Mesendoderm (in vitro differentiated cells): ENCODE measurements at places on chromosomes 6 and 20.

DNA sequence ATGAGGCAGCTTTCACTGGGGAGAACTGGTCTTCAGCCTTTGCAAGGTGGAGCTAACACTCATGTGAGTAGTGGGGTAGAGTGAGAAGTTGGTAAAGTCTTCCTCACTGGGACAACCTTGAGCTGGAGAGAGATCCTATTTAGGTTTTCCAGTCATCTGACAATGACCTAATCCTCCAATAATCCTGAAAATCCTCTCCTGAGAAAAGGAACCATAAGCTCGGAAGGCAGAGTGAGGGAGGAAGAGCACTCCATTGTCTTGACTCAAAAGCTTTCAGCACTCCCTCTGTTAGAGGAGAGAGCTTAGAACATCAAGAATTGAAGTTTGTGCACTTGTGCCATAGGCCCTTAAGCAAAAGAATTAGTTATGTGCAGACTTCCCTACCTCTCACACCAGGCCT, 77.8 kb downstream of the TRAM2 start:
- DNase-seq, result peak; percentile 95

GRCh38 chr6:169175360-169175887, 78.2 kb downstream of the THBS2 start:
- no peak for DNase-seq

GRCh38 chr6:2966347-2966746, 5.0 kb downstream of the SERPINB6 start:
- no peak for DNase-seq

DNA sequence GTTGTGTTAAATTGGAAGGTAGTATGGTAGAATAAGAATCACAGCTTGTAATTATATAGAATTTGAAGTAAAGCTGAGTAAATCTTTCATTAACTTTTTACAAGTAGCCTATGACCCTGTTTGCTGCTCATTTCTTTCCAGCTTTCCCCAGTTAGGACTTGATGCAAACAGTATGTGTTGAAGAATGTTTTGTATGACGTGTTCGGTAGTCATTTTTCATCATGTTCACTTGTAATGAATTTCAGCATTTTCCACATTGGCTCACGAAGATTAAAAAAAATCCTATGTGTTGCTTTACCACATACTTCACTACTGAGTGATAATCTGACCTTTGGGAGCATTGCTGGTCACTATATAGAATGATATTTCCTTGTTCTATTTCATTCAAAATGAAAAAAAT, 162.4 kb downstream of the CDKAL1 start:
- no peak for DNase-seq

DNA sequence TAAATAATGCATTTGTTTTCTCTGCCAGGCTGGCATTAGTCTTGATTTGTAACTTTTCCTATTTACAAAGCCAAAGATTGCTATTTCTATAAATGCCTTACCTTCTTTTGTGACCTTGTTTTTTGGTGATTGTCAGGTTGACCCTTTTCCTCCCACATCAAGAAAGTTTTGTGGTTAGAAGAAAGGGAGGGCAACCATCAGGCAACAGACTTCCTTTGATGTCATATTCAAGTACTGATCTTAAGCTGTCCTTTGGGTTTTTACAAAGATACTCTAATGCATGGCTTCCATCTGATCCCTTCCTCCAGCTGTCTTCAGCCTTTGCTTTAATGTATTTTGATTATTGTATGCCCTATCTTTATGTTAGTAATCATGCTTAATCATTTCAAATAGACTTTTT, 23.9 kb downstream of the RNF217 start:
- no peak for DNase-seq
